NCI-H774 (cell line): ENCODE measurements at places on chromosomes 5 and 9.

DNA sequence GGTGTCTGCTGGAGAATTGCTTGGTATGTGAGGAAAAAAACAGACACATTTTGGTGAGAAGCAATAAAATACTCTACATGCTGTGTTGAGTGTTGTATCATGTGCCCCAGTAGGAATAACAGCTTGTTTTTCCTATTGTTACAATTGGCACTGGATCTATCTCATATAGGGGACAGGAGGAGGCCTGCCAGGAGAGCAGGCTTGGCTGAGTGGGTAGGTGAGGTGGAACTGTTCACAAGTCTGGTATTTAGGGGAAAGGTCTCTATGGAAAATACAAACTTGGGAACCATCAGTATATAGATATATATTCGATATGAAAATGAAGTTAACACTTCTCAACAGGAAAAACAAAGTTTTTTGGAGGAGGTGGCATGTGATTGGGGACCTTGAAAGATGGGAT, 9.5 kb upstream of the SH3TC2 start:
- no peak for DNase-seq

GRCh38 chr5:152305525-152305924, 99.6 kb downstream of the NMUR2 start:
- DNase-seq, result no peak

GRCh38 chr5:149667084-149667828, 62.9 kb upstream of the PPARGC1B start:
- no peak for DNase-seq

- no peak for DNase-seq
Measured at GRCh38 chr9:129399634-129399990, 221.3 kb downstream of the C9orf50 start.

- DNase-seq, result no peak
Measured at GRCh38 chr9:83651558-83651957, 28.6 kb downstream of the IDNK start.

GRCh38 chr5:169905017-169905416, 75.3 kb downstream of the INSYN2B start:
- no peak for DNase-seq
